ENCODE measurements at places on chromosomes 1 and 21.

- DNase-seq = no peak
These were observed 187.5 kb downstream of the PDE4B start for GRCh38 chr1:65980237-65980636.

- DNase-seq = no peak
These were observed 1118.8 kb upstream of the TMPRSS15 start for GRCh38 chr21:19522381-19522780.

- no peak for DNase-seq
These were observed 8.3 kb downstream of the IL20 start for GRCh38 chr1:206873603-206874188.

DNA sequence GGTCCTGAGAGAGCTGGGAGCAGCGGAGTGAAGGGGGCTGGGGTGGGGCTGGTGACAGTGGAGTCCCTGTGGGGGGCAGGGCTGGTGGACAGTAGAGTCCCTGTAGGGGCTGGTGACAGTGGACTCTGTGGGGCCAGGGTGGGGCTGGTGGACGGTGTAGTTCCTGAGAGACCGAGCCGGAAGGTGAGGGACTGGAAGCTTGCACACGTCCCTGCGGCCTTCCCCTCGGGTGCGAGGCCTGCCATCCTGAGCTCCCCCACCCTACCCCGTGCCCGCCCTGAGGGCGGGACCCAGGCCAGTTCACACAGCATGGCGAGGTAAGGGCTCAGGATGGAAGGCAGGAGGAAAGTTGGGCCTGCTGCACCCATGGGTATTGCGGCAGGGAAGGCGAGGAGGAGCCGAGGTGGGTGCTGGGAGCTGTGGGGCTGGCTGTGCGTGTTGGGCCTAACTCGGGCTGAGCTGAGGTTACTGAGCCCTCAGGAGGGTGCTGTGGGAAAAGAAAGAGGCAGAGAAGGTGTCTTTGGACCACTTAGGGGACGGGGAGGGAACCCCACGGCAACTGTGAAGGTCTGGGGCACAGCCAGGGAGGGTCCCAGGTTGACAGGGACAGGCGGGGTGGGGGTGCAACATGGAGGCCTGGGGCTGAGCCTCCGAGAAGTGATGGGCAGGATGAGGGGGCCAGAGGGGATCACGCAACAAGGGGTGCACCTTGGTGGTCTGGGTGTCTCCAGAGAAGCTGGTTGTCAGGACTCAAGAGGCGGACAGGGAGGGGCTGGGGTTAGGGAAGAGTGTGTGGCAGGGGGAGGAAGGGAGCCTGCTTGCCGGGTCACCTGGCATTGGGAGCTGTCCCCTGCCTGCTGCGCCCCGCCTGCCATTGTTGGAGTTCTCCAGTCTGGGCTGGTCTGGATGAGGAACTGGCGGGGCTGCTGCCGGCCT lies 60.8 kb downstream of the PRKCZ start:
- no peak for DNase-seq

DNA sequence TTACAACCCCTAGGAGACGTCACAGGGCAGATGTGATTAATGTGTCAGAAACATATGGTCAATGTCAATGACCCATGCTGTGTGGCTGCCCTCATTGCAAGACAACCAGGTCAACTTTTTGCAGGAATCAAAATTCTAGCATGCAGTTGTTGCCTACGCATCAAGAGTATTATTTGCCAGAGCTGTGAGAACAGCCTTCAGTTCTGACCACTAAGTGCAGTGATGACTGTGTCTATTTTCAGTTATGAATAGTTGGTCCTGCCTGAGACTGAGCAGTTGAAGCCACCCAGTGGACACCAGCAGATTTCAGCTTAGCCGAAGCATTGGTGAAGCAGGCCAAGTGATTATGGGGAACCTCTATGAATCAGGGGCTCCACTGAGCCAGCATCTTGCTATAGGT lies 47.3 kb downstream of the LYPLAL1 start:
- no peak for DNase-seq

DNA sequence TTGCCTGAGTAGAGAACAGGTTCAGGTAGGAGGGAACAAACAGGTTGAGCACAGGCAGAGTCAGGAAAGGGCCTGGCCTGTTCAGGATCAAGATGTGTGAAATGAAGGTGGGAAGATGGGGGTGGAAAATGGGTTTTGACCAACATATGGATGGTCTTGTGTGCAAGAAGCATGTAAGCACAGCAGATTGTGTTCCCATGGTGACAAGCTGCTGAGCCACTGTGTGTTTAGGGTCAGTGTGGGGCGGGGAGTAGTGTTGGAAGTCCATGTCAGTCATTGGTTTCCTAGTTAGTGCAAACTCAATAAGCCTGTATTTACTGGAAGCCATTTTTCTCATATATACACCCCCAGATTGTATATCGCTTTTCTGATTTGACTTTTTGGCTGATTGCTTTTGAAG lies 111.9 kb downstream of the CAMTA1 start:
- DNase-seq = no peak

DNA sequence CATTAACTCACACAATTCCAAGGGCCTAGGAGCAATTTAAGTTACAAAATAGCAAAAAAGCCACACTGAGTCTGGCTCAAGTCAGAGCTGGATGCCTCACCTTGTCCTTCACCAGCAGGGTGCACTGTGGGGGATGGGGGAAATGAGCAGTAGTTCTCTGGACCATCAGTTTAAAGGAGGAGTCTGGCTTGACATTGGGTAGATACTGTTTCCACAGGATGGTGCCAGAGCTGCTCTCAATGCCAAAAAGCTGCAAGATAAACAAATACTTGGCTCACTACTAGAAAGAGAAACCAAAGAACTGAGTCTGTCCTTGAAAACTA lies 18.8 kb downstream of the EMC1 start:
- no peak for DNase-seq

DNA sequence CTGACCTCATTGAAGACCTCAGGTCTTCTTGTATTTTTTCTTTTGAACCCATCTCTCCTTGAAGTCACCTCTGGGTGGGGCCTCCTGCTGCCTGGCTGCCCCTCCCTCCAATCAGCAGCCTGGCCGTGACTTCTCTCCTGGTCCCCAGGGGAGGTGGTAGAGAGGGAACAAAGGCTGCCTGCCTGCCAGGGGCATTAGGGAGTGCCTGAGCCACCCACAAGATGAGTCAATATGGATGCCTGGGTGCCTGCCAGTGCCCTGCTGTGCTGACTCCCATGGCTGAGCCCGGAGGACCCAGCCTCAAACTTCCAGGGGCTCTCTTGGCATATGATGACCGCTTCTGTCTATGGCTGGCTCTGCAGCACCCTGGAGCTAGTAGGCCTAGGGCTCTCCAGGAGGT lies 5.3 kb upstream of the CDCP2 start:
- DNase-seq = no peak

- peak; percentile 79 for DNase-seq
These were observed 182.3 kb downstream of the FCRL5 start for GRCh38 chr1:157369808-157370521.

- no peak for DNase-seq
These were observed 13.8 kb downstream of the MIA3 start for GRCh38 chr1:222631611-222632208.

- no peak for DNase-seq
These were observed 9.6 kb downstream of the GSTM2 start for GRCh38 chr1:109677459-109677858.

GRCh38 chr1:181079382-181079781 lies 9.1 kb upstream of the IER5 start:
- DNase-seq = peak; percentile 69

DNA sequence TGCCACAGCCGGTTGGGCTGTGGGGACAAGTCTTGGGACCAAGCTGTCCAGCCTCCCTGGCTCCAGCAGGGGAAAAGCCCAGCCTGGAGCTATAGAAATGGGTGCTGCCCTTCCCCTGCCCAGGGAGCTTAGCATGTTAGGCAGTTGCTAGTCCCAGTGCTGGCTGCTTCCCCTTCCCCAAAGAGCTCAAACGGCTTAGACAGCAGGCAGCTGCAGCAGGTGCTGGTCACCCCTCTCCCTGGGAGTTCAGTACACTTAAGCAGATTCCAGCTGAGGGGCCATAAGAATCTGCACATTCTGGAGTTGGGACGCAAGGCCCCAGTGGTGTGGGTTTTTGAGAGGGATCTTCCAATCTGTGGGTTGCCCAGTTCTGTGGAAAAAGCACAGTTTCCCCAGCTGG lies 11.1 kb upstream of the REG4 start:
- DNase-seq = no peak

DNA sequence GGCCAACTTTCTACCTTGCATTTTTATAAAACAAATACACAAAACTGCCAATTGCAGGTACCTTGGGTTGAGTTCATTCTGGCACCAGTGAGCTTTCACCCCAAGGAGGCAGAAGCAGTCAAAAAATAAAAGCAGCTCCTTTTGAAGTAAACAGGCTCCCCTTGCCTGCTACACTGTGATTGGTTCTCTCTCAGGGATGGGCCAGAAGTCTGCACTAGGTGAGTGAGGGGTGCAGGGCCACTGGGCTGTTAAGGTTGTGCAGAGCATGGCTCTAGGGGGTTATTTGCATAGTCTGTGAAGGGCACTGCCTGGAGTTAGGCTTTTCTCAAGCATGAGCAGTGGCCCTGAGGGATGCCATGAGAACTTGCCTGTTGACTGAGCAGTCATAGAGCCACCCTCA lies 39.1 kb downstream of the AKNAD1 start:
- no peak for DNase-seq

GRCh38 chr1:117732956-117733355 lies 127.1 kb downstream of the TENT5C start:
- no peak for DNase-seq

DNA sequence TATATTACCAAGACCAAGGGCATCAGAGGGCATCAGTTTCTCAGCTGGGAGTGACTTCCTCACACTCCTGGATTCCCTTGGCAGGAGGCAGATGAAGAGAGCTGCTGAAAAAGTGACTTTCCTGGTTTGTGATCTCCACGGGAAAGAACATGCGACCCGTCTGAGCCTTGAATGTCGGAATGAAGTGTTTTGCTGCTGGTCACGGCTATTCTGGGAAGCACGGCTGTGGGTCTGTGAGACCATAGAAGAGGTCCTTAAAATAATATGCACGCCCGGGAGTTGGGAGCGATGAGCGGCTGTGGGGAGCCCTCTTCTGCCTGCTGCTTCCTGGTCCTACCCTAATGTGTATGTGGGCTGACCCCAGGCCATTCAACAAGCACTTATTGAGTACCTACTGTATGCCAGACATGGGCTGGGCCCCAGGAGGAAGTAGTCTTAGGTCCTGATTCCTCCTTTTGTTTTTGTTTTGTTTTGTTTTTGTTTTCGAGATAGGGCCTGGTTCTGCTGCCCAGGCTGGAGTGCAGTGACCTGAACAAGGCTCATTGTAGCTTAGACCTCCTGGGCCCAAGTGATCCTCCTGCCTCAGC lies 13.2 kb upstream of the UMODL1 start:
- DNase-seq = peak; percentile 79

- DNase-seq = no peak
These were observed 14.9 kb upstream of the AGT start for GRCh38 chr1:230728710-230729392.

GRCh38 chr1:17755120-17755519 lies at the start of gene ACTL8:
Gene ACTL8 (plus strand): TSS chr1:17755333. CDS start chr1:17823009, 67,676 bp downstream.
- DNase-seq = no peak

DNA sequence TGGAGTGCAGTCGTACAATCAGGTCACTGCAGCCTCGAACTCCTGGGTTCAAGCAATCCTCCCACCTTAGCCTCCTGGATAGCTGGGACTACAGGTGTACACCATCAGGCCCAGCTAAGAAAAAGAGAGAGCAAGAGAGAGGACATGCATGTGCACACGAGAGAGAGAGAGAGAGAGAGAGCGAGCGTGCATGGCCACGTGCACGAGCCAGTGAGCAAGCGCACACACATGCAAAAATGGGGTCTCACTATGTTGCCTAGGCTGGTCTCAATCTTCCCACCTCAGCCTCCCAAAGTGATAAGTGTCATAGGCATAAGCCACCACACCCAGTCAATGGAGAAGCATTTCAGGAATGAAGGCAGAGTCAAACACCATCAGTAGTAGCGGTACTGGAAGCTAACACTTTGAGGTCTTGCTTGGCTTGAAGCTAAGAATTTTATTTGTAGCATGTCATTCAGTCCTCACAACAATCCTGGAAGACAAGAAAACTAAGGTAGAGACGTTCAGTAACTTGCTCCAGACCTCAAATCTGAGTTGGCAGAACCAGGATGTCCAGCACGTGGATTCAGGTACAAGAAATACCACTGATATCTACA lies 14.5 kb downstream of the GNB1 start:
- no peak for DNase-seq

DNA sequence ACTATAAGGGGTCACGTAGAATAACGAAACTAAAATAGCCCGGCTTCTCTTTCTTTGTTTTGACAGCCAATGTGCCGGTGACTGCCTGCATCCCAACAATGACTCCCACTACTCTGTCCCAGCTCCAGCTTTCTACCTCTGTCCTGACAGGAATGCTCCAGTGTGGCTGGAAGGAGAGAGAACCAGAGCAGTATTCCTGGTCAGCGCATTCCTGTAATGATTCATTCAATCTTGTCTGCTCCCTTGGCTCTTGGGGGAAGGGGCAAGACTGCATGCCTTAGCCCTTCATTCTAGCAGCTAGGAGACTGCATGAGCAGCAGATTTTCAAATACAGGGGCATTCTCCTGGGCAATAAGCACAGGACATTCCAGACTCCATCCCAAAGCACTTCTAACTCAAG lies 132.1 kb upstream of the PRMT6 start:
- DNase-seq = no peak

GRCh38 chr21:23607782-23608431 lies 1999.4 kb downstream of the MRPL39 start:
- no peak for DNase-seq

- no peak for DNase-seq
These were observed 2.8 kb upstream of the ENAH start for GRCh38 chr1:225655509-225656258.

DNA sequence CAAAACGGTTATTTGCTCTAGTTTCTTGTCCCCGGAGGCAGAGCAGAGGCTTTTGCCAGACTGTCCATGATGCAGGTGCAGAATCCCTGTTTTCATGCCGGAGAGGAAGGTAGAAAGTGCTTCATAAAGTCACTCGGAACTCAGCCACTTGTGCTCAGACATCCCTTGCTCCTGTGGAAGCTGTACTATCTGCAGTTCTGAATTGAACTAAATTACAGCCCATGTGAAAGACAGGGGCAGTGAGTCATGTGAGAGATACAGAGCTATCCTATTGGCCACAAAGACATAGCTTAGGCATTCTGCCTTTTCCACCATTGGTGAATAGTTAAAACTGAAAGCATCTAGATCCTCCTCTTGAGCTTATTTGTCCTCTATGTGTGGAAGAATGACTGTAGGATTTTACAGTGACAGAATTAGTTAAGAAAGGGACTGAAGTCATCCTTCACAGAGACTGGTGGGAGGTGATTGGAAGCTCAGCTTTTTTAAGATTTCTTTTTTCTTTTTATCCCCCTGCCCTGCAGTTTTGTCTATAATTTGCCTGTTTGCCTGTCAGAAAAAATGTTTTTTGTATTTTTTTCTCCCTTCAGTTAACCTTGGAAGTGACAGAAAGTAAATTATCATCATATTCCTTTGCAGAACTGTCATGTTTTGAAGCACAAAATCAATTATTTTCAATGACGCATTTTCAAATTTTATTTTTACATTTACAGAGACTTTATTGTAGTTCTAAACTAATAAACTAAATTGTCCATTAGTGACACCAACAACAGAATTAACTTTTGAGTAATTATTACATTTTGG lies 298.6 kb downstream of the PTPRC start:
- DNase-seq = peak; percentile 81

- DNase-seq = peak; percentile 60
These were observed 317.2 kb upstream of the NFIA start for GRCh38 chr1:60765204-60765603.

Measured in NCI-H526 (cell line).